ENCODE measurements at places on chromosomes 1 and 21.

GRCh38 chr1:55696181-55696754, 481.1 kb upstream of the USP24 start:
- DNase-seq: no peak

- DNase-seq: no peak
Observed at GRCh38 chr1:228083871-228084278, 1.4 kb downstream of the ARF1 start.

- DNase-seq: no peak
Observed at GRCh38 chr1:39509360-39510009, 18.0 kb downstream of the BMP8A start.

DNA sequence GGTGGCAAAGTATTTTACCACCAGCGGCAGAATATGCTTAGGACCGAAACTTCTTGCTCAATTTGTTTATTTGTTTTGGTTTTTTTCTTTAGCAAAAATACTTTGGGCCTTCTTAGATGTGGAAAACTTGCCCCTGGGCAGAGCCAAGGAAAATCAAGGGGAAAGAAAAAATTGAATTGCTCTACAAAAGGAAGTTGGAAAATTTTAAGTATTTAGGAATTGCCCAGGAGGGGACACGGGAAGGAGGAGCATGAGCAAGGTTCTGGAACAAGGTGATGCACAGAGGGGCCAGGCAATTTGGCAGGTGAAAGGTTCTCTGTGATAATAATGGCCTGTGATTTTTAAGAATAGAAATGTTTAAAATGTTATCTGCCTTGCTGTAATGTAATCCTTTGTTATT, 28.6 kb downstream of the SGIP1 start:
- no peak for DNase-seq

DNA sequence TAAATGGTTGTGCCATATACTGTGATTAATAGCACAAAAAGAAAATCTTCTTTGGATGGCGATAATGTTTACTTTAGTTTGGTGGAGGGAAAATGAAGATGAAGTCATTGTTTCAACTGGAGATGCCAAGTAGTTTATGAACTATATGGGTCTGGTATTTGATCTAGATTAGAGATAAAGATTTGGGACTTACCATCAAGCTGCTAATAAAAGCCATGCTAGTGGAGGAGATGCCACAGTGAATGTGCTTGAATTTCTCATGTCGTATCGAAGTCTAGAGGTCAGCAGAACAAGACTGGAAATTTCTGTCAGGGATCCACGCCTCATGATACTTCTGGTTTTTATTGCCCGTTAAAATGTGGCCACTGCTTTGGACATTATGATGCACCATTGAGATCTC, 742.0 kb downstream of the NCAM2 start:
- no peak for DNase-seq

DNA sequence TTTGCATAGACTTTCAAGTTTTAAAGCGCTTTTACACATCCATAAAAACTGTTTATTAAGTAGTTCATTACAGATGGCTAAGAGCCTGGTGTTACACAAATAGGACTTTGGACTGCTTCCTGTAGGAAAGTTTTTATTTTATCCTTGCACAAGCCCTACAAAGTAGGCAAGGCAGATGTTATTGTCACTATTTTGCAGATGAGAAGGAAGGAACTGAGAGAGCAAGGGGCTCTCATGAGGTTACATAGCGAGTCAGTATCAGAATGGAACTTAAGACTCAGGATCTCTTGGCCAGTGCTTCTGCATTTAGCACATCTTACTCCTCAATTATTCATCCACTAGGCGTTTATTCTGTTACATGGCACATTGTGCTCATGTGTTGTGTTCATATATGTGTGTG, 2.6 kb upstream of the MAPKAPK2 start:
- no peak for DNase-seq

- no peak for DNase-seq
Observed at GRCh38 chr1:228841632-228842031, 106.4 kb downstream of the RHOU start.

DNA sequence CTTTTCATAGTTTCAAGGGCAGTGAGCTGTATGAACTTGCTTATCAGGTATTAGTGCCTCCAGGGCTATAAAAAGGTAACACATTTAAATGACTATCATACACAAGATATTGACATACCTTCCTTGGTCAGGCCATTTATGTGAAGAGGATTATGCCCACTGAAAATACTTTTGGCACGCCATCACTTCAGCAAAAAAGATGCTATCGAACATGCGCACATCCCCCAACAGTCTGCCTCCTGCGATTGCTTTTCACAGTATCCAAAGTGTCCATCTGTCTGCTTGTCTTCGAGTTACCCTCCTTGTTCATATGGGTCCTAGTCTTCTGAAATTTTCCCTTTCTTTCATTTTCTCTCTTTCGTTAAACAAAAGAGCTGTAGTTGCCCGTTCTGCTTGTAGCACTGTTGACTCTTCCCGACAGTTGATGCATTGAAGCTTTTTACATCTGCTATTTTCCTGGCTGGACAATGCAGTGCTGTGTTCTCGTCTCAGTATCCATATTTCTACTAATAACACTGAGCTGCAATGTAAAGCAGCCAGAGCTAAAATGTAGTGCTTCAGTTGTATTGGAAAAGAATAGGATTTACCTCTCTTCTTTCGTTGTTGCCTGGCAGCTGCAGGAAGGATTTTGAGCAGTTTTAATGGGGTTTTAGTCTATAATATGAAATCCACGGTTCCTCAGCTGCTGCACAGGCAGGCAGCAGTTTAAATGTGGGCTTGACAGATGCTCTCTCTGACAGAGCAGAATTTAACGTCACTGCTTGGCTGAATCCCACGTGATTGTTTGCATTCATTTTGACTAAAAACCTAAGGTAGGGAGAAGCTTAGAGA, at the start of gene B3GALT2:
B3GALT2 (minus strand) TSS at position 713 of the 831 bp plus-strand sequence. CDS start 5,051 bp downstream, outside the sequence.
- no peak for DNase-seq

GRCh38 chr1:10459184-10459583, 9.4 kb downstream of the CORT start:
- no peak for DNase-seq

GRCh38 chr1:166902279-166902678, 26.2 kb upstream of the TADA1 start:
- no peak for DNase-seq

DNA sequence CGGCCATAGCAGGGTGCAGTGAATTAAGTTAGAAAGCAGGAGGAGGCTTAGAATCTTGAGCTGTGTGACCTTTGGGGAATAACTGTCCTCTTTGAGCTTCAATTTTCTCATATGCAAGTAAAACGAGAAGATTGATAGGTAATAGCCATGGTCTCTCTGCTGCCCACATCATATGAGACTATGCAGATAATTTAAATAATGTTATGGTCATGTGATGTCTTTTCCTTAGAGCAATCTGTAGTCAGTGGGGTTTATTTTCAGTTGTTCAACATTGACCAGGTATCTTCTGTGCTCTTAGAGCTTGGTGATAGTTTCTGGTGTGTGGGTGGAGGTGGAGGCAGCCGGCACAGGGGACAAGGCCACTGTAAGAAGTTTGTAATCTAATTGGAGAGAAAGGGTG, 537.1 kb downstream of the KIF26B start:
- no peak for DNase-seq

DNA sequence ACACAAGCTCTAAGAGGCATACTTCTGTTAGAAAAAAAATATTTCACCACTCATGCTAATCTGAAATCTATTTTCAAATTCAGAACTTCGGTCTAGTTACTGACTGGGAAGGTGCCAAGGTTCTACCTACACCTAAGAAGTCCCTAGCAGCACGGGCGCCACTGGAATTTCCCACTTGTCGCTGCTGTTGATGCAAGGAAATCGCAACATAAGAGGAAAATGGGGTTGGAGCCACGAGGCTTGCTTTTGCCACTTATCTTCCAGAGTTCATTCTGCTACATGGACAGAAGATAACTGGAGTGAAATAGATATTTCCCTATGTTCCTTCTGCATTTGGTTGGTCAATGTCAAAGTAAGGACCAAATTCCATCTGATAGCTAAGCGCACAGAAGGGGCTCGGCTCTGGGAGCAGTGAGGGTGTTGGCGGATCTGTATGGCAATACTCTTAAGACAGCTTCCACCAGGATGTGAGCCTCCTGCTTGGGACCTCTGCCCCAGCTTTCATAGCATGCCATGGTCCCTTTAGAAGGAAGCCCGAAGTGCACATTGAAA, 47.2 kb downstream of the RCAN1 start:
- no peak for DNase-seq

DNA sequence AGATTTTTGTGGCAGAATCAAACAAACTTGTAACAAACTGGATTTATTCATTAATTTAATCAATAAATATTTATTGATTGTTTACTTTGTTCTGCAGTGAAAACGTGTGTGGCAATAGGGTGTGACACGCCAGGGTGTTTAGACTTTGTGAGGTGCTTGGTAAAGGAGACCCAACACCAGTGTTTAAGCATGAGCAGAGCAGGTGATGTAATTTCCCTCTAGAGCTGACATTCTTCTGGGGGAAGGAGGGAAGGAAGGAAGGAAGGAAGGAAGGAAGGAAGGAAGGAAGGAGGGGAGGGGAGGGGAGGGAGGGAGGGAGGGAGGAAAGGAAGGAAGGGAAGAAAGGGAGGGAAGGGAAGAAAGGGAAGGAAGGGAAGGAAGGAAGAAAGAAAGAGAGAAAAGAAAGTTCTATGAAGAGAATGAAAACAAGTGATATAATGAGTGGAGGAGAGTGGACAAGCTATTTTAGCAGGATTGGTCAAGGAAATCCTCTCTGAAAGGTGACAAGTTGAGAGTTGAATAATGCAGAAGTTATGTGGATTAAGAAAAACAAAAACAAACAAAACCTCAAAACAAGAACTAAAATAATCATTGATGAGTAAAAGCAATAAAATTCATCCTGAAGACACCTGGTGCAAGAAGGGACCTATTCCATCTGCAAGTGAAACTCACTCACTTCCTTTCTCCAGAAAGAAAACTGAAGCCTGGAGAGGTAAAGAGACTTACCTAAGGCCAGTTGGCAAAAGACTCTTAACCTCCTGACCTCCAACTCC, 60.8 kb downstream of the TSEN15 start:
- DNase-seq: no peak

GRCh38 chr1:39141925-39142324, 62.6 kb upstream of the MACF1 start:
- no peak for DNase-seq

DNA sequence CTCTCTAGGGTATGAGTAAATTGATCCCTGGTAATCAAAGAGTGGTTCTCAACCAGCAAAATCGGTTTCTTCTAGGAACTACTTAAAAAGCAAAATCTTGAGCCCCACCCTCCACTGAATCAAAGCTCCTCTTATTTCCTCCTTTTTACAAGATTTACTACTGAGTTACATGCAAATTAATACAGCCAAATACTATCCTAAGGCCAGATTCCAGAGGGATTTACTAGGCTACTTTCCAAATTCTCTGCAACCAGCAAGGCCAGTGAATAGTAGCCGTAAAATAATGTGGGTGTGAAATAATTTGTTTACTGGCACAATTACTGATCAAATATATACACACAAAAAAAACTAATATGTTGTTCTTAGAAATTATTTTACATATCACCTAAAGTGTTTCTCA, 1583.8 kb downstream of the NCAM2 start:
- no peak for DNase-seq

DNA sequence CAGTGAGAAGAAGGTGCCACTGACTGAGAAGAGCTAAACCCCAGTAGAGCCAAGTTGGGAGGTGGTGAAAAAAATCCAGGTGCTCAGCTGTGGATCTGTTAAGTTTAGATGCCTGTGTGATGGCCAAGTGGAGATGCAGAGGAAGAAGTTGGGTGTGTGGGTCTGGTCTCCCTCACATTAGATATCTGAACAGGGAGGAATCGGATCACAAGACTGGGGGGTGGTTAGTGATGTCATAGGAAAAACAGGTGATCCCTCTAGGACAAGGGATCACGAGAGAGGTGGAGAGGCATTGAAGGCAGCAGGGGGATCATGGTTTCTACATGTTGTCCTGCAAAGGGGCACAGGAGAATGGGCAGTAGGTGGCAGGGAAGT, 22.6 kb downstream of the KCNK1 start:
- no peak for DNase-seq

GRCh38 chr1:245493029-245493428, 338.2 kb downstream of the KIF26B start:
- no peak for DNase-seq

DNA sequence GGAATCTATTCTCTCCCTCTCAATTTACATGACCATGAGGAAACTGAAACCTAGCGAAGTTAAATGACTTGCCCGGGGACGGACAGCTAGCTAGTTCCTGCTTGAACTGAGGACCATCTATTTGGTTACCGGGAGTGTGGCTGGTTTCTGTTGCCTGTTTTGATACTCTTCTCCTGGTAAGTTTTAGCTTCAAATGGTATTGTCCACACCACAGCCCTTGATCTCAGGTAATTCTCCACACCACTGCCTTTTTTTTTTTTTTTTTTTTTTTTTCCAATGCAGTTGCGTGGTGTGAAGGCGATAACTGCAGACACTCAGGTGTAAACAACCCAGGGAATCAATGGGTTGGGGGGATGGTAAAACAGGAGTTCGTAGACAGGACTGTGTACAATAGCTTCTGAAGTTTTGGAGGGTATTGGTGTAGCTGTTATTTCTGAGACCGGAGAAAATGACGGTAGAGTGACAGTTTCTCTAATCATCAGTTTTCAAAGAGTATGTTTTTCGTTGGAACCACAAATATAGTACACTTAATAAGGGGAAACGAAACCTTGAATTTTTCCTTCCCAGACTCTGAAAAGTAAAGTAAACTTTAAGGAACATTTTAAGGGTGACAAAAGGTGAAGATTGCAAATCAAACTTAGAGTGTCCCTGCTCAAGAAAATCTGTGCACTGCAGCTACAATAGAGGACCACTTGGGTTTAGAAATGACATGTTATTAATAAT, 125.3 kb upstream of the CACYBP start:
- no peak for DNase-seq

DNA sequence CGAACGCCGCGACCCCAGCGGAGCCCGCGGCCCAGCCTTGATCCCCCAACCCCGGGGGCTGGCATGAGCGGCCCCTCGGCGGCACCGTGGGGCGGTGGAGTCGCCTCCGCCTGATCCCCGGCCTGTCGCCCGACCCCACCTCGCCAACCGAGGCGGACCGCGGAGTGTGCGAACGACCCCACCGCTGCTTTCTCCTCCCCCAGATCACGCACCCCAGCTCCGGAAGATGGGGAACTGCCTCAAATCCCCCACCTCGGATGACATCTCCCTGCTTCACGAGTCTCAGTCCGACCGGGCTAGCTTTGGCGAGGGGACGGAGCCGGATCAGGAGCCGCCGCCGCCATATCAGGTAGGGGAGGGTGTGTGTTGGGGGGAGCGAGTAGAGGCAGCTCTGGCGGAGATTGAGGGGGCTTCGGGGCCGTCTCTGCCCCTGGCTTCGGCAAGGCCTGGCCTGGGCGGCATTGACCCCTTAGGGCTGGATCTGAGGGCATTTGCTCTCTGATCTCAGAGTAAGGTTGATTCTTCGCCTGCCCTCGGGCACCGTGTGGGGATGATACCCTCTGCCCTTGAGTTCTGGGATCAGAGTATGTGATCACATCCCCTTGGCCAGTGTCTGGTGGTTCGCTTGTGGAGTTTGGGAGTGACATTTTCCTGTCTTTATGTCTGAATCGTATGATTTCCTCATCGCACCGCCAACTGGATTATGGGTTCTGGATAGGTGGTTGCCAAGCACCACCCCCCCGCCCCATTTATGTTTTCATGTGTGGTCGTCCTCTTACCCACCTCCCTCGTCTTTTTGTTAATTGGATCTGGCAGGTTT, 668 bp downstream of the RNF11 start:
- DNase-seq: no peak

GRCh38 chr1:152757747-152758146, at the start of gene KPRP:
KPRP (plus strand) TSS chr1:152758025; CDS start chr1:152759589, 1,564 bp downstream.
- DNase-seq: no peak

All from stimulated activated CD4-positive, alpha-beta T cell treated with anti-CD3 and anti-CD28 coated beads, TNF-alpha, amount 100 ng/mL, for 4 hours (primary cell).